Putamen (tissue), 1 donor: ENCODE measurements at places on chromosomes 1 and 21.

GRCh38 chr1:53135735-53136114, 6.7 kb downstream of the SLC1A7 start:
- no peak for DNase-seq

DNA sequence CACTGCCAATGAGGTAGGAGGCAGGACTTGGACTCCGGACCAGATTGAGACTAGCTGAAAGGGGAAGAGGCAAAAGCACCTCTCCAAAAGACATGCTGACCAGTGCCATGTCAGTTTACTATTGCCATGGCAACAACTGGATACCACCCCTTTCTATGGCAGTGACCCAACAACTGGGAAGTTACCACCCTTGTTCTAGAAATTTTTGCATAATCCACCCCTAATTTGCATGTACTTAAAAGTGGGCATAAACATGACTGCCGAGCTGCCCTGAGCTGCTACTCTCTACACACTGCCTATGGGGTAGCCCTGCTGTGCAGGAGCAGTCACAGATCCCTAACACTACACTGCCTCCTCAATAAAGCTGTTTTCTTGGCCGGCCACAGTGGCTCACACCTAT, 19.0 kb upstream of the SLC6A9 start:
- no peak for DNase-seq

- DNase-seq: no peak
Measured at GRCh38 chr1:165525708-165526107, 18.1 kb upstream of the LRRC52 start.

GRCh38 chr21:36494557-36494956, 14.6 kb upstream of the CLDN14 start:
- no peak for DNase-seq

GRCh38 chr1:18908911-18909771, 6.8 kb upstream of the ALDH4A1 start:
- DNase-seq: no peak

- no peak for DNase-seq
Measured at GRCh38 chr1:21162740-21163464, 13.8 kb downstream of the EIF4G3 start.

- DNase-seq: no peak
Measured at GRCh38 chr1:22646384-22646783, 3.0 kb downstream of the C1QC start.
